ENCODE measurements at places on chromosomes 1 and 21.

DNA sequence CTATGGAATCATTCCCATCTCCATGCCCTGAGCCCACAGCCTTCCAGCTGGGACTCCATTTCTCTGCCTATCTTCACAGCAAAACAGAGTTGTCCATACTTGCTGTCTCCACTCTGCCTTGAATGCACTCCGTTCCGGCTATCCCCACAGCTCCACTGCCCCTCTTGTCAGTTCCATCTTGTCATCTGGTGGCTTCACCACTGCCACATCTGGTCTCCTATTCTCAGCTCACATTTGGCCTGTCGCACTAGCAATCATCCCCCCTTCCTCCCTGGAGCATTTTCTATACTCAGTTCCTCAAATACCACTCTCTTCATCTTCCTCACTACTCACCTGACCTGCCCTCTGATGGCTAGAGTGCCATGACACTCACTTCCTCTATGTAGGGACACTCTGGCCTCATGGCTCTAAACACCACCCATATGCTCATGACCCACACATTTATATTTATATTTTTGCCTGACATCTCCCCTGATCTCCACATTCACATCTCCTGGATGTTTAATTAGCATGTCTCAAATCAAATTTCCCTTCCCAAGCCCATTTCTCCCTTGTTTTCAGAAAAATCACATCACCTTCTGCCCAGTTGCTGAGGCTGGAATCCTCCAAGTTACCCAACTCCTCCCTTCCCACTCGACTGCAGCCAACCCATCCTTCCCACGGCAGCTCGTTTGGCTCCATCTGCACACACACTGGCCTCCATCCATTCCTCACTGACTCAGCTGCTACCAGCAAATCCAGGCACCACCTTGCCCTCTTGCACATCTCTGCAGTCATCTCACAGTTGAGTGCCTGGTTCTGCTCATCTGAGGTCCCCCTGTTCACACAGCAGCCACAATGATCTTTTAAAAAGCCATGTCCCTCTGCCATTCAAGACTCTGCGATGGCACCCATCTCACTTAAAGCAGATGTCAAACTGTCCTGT is 6.1 kb downstream of the ZNF692 start:
- DNase-seq: no peak

GRCh38 chr1:61320575-61320974 is 238.2 kb downstream of the NFIA start:
- no peak for DNase-seq

- no peak for DNase-seq
Observed at GRCh38 chr1:220550811-220551399, 23.0 kb downstream of the MARK1 start.

GRCh38 chr1:111961016-111961415 is 28.5 kb downstream of the KCND3 start:
- no peak for DNase-seq

DNA sequence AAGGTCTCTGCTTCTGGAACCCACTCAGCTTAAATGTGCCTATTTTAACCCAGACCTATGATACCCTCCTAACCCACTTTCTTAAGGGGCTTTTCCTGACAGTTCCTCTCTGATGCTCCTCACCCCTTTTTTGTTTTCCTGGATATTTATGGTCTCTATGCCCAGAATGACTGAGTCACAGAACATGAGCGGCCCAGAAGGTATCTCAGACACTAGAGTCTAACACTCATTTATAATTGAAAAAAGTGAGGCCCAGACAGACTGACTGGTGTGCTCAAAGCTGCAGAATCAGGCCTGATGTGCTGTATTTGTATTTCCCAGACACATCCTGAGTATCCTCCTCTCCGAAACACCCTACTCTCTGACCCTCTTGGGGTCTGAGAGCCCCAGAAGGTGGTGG is 44.0 kb downstream of the LRRC71 start:
- DNase-seq: no peak

- DNase-seq: no peak
Observed at GRCh38 chr1:238912148-238912547, 474.2 kb upstream of the CHRM3 start.

DNA sequence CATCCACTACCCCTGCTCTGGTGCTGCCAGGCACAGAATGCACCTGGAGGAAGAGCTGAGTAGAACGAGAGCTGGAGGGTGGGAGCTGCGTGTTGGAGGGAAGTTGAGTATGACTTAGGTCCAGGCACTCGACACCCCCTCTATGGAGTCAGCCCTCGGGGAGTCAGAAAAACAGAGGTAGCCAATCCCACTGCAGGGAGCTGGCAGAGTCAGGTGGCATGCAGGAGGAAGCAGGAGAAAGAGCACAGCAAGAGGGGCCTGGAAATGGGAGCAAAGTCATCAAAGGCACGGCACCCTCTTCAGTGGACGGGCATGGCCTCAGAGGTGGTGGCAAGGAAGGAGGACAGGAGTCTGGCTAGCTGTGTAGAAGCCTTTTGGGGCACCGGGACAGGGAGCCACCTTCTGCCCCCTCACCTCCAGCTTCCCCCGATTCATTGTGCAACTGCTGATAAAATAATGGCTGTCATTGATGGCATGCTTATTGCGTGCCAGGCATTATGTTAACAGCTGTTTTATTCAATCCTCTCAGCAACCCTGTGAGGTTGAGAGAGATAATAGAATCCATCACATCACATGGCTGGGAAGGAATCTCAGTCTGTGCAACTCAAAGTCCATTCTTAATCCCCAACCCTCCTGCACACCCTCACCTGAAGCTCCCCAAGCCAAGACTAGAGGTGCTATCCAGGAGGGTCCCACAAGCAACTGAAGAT is 42.0 kb downstream of the C1orf198 start:
- DNase-seq: no peak
